ENCODE measurements at places on chromosomes 1 and 21.
A peak's percentile ranks its signal among the peaks of the same experiment; 100 is the strongest.

DNA sequence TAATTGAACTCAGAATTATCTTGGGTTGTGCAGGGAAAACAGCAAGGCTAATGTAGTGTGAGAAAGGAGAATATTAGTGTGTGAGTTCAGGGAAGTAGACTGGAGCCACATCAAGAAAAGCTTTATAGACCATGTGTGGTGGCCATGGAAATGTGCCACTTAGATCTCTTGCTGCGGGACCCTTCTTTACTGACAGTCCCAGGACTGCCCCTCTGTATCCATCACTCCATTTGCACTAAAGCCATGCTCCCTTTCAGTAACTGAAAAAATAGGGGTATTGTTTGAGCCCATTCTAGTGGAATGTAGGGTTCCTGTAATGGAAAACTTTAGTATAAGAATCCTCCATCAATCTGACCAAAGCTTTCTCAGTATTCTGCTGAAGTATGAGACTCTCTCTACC lies 32.3 kb downstream of the SAMSN1 start:
- no peak for DNase-seq

GRCh38 chr1:186188004-186188539 lies 187.0 kb downstream of the TPR start:
- DNase-seq = no peak

- DNase-seq = no peak
Observed at GRCh38 chr1:183808296-183809027, 3.5 kb downstream of the RGL1 start.

DNA sequence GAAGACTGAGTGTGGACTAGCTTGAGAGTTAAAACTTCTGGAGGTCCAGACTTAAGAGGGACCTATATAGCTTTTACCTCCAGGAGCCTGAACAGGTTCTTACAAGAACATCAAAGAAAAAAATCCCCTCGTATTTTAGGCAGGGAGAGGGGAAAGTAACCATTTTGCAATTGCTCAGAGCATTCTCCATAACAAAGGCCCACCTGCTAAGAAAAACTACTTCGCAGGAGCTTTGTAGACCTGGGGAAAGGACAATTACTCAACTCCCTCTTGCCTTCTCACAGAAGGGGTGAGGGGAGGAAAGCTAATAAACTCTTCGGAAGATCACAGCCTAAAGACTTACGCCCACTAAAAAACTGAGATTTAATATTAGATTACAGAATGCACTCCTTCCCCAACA lies 86.3 kb downstream of the RERE start:
- DNase-seq = no peak

GRCh38 chr1:160975026-160975425 lies 20.4 kb upstream of the ITLN2 start:
- DNase-seq = no peak

- DNase-seq = no peak
Observed at GRCh38 chr1:154962795-154963330, 1.3 kb upstream of the PYGO2 start.

DNA sequence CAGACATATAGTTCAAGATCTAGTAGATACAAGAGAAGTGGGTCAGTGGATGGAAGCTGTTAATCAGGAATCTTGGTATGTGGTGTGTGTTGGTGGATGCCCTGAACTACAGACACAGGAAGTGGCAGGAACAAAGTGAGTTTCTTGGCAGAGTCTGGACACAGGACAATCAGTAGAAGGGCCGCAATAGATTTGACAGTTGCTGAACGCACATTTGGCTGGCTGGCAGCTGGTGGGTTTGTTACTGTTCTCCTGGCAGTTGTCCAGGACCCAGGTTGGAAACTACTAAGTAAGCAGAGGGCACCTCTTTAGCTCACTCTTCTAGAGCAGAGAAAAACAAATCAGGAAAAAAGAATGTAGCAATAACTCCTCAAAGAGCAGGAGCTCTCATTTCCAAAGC lies 13.2 kb downstream of the KRTAP26-1 start:
- DNase-seq = no peak

DNA sequence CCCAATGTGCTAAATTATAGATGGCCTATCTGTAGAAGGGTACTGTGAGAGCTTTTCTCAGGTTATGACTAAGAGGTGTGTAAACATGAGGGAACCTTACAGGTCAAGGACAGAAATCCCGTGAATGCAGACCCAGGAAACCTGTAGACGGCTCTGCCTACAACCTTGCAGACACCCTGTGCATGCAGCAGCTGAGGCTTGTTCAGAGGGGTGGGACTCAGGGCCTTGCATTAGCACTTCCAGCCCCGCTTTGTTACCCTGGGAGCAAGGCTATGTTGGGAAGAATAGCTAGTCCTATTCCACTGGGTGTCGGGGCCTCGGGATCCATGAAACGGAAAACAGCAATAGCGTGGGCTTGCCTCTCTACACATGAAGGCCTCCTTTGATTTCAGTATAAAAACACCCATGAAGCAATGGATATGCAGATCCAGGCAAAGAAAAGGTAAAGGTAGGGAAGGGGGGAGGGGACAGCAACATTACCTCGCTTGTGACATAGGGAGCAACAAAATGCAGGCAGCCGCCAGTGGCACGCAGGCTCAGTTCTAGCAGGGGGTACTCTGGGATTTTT lies 9.5 kb upstream of the NDUFS5 start:
- no peak for DNase-seq

DNA sequence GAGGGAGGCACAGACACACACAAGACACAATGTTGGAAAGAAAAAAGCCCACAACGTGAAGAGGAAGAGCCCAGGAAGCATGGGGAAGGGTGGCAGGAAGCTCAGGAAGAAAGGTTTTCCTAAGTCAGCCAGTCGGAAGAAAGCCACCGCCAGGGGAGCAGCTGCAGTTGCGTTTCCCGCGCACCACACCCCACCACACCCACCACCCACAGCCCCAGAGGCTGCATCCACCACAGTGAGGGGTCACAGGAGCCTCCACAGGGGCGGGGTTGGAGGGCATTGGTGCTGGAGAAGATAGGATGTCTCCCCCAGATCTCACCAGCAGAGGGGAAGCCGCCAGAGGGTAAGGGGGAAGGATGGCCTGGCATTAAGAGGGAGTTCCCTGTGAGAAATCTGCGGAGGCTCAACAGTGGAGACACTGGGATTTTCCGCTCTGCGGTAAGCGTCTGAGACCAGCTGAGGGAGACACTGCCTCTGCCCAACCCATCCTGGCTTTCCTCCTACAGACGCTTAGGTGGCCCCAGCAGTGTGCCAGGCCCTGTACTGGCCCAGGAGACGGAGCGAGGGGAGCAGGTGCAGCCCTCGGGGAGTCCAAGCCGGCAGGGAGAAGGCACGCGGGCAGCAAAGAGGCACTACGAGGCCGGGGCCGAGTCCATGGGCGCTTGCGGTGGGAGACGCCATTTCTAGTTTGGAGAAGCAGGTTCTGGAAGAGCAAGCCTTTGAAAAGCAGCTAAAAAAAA lies 19.8 kb downstream of the PGLYRP3 start:
- no peak for DNase-seq

DNA sequence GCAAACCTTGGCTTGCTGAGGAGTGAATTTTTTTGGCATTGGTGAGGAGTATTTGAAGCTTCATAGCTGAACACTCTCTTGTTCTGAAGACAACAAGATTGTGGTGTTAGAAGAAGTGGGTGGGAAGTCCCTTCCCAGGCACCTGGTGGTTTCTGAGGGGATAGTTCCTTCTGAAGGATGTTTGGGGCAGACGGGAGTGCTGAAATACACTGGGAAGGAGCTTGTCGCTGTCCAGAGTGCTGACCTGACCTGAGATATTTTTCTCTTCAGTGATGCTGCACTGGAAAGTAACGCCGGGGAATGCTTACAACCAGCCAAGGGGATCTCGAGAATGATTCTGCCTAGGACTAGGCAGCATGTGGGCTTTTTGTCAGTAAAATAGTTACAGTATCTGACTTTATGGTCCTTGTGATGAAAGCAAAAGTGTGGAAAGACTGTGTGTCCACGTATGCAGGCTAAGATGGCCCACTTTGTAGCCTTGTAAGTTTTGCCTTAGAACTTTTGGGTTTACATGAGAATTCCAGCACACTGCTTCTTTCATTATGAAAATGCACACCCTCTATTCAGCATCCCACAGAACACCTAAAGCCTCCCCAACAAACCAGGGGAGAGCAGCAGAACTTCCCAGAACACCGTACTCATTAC lies 33.1 kb upstream of the NFASC start:
- DNase-seq = peak; percentile 67

- no peak for DNase-seq
Observed at GRCh38 chr1:94698356-94698755, 121.8 kb upstream of the SLC44A3 start.

DNA sequence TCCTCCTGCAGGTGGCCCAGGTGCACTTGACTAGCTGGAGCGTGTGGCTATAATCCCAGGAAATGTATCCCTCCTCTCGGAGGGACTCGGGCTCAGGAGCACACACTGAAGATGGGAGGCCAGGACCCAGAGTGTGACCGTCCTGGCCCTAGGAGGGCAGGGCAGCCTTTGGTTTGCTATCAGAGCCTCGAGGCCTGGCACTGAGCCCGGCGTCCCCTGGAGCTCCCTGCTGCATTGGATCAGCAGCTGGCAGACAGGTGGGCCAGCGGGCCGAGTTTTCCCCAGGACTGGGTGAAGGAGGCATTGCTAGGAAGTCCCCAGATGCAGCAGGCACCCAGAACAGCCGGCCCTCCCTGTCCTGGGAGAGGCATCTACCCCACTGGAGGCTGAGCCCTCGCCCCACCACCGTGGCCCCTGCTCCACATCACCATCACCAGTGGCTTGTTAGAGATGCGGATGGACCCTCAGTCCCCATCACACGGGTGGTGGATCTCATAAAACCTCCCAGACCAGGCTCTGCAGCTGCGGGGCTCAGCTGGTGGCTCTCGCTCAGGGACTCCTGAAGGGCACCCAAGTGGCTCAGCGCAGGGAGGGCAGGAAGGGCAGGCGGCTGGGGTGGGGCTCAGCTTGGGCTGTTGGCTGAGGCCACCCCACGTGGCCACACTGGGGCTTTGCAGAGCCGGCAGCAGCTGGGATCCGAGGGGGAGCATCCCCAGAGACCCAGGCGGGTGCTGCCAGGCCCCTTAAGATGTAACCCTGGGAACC lies 32.7 kb upstream of the POFUT2 start:
- no peak for DNase-seq

DNA sequence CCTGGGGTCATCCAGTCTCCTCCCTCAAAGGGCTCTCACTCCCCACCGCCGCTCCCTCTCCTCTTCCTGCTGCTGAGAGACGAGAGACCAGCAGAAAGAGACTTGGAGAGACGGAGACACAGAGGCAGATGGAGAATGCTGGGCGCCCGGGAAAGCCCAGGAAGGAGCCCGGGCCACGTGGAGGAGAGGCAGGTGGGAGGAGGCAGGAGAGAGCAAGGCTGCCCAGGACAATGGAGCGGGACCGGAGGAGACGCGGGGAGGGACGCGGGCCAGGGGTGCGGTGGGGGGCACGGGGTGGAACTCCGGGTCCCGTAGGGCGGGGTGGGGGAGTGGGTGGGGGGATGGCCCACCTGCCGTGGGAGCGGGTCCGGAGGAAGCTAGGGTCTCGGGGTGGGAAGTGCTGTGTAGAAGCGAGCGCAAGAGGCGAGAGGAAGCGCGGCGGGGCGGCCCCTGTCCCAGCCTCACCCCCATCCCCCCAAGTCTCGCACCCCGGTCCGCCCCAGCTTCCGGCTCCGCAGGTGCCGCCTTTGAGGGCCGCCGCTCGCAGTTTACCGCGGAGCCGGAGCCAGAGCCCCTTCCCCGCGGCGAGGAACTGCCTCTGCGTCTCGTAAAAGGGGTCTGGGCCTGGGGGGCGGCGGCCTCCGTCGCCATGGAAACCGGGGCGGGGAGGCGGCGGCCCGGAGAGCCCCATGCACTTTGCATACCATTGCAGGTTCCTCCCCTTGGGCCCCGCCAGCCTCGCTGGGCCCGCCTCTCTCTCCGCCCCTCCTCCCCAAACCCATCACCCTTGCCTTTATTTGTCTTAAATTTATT lies 11.7 kb upstream of the EPHA2 start:
- no peak for DNase-seq

GRCh38 chr21:34215911-34216717 lies 142.7 kb downstream of the MRPS6 start:
- no peak for DNase-seq

GRCh38 chr1:12525311-12526181 lies 92.5 kb downstream of the DHRS3 start:
- DNase-seq = no peak

DNA sequence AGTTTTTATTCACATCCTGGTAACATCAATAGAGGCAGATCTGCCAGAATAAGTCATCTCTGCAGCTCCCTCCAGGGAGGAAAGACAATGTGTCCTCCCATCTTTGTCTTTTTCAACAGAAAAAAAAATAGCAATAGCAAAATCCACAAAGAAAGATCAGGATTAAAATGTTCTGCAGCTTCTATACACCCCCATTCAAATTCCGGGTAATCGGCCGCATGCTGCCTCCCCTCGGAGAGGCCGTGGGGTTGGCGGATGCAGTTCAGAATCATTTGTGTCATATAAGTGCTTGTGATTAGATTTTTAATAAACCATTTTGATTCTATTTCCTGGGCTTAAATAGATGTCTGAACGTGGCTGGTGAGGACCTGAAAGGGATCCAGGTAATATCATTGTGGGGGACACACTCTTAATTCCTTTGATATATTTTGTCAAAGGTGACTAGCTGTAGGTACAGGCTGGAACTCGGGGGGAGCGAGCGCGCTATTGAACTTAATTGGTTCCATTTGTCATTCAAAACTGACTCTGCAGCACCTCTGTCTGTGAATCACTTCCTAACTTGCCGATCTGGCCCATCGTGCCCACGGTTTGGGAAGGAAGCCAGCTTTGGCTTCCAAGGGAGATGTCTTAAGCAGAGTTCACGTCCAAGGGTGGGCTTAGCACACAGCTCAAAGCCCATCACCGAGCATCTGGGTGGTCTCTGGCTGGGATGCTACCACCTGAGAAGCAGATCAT lies 85.6 kb upstream of the ARHGEF16 start:
- no peak for DNase-seq

DNA sequence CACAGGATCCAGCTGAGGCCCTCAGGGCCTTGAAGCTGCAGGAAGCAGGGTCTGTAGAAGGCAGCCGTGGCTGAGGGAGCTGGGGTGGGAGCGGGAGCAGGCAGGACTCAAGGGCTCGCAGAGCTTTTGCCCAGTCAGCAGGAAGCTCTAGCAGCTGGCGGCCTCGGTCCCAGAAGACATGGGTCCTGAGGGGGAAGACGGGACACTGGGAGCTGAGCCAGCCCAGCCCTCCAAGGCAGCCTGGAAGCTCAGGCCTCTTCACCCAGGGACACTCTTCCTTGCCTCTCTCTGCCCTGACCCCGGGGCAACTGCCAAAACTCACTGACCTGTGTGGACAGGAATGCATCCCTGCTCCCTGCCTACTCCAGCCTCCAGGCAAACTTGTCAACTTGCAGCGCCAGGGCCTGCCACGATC lies 8.9 kb downstream of the ADGRB2 start:
- DNase-seq = no peak

DNA sequence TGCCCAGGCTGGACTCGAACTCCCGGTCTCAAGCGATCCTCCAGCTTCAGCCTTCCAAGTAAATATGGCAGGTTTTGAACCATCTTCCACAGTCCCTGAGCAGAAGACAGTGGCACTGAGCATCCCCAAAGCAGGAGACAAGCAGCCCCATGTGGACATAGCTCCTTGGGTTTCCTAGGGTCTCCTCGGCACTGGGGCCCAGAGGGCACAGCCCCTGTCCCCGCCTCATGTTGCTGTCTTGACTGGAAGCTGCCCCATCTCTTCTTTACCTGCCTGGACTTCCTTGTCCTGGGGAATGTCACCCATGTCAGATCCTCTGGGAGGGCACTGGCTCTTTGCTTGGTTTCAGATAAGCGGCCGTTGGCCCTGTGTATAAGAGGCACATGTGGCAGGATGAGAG lies 263.7 kb upstream of the RAB4A start:
- DNase-seq = no peak

GRCh38 chr1:34844252-34844634 lies 15.3 kb downstream of the SMIM12 start:
- no peak for DNase-seq

GRCh38 chr1:11412141-11412540 lies 66.8 kb upstream of the DISP3 start:
- DNase-seq = no peak

- no peak for DNase-seq
Observed at GRCh38 chr1:96698342-96698983, 23.1 kb upstream of the PTBP2 start.
